ENCODE measurements at places on chromosomes 1 and 21.
A peak's percentile ranks its signal among the peaks of the same experiment; 100 is the strongest.

DNA sequence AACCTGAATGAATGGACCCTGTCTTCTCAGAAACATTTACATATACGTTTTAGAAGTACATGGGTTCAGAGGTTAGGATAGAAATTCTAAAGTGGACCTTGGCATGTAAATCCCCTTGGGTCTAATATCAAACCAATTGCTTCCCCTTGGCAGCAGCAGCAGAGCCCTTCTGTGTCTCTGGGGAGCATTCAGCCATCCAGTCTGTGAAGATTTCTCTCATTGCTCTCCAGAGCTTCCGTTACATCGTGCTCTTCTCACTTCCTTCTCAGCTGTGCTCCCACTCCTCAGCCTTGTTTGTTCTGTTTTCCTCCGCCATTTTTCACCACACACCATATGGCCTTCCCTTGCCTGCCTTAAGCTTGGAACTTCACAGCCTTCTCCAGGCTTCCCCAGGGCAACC, 61.5 kb upstream of the ATP1B1 start:
- no peak for DNase-seq

- no peak for DNase-seq
Measured at GRCh38 chr1:31837451-31838158, 21.8 kb upstream of the SPOCD1 start.

GRCh38 chr1:86429122-86429725, 5.3 kb downstream of the CLCA2 start:
- peak; percentile 33 for DNase-seq

DNA sequence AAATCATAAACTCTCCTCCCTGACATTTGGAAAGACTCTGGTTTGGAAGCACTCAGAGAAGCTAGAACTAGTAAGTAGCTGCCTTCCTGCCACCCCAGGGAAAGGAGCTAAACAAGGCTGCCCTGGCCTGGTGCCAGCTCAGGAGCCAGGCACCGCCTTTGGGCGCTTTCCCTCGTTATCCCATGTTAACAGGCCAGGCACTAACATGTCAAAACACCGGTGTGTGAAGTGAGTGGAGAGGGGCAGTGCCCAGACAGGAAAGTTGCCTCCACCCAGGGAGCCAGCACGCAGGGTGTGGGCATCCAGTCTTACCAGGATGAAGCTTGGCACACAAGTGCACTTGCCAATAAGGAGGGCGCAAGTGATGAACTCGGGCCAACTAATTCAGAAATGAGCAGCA, 346.8 kb downstream of the RRAGC start:
- no peak for DNase-seq

- DNase-seq = no peak
Measured at GRCh38 chr1:232306269-232306961, 323.5 kb downstream of the SIPA1L2 start.

DNA sequence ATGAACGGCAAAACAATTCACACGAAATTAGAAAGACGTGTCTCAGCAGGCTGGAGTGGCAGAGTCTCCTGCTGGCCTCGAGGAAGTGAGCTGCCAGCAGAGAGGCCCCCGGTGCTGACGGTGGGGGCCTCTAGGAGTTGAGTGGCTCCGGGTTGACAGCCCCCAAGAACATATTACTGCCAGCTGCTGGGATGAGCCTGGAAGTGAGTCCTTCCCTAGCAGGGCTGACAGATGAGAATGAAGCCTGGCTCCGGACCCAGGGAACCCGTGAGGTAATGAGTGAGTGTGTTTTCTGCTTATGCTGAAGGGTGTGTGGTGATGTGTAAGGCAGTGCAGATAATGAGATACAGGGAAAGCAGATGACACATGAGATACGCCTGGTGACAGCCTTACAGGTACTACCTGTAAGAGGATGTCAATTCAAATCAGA, 23.5 kb upstream of the LRRC47 start:
- peak; percentile 5 for DNase-seq
